ENCODE measurements at places on chromosomes 3 and 15.

DNA sequence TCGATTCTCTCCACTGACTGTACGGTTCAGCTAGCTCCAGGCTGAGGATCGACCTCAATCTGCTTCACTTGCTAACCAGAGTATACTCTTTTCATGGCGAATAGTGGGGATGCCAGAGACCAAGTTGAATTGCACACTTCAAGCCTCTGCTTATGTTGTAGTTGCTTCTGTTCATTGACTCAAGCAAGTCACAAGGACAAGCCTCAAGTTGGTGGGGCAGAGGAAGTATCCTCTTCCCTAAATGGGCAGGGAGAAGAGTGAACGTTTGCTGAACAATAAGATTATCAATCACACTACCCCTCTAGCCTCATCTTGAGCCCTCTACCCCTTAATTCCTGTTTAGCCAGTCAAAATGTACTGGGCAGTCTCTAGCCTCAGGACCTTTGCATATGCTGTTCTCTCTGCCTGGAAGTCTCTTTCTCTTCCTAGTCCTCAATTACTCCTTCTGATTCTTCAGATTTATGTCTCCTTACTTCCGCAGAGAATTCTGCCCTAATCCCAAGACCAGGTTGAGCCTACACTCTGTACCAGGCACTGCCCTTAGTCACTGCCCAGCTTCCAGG lies 390.4 kb upstream of the PROK2 start:
- DNase-seq = no peak

GRCh38 chr3:132553826-132554225 lies 43.2 kb upstream of the ACKR4 start:
- DNase-seq = no peak

GRCh38 chr3:38051131-38051530 lies 12.1 kb downstream of the DLEC1 start:
- DNase-seq = no peak

DNA sequence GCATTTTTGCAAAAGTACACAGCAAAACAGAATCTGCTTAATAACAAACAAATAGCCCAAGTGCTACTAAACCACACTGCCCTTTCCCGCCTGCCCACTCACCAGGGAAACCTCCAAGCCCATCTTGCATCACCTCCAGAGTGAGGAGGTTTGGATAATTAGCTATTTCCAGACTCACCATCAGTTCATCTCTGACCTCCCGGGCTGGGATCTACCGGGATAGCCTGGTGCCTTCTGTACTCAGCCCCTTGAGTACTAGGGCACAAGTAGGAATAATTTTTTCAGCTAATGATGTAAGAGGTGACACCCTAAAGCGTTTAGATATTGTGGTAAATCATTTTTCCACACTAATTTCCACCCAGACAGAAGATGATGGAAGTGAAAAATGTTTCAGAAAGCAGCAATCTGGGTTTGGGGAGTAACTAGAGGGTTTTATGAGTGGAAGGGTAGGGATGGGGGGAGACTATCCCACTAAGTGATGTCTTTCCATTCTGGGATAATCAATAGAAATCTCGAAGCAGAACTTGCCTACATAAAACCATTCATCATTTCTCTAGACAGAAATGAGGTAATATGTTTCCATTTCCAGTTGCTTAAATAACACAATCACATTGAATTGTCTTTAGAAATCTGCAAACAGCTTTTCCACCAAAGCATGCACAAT lies 40.9 kb downstream of the TAFA4 start:
- no peak for DNase-seq

DNA sequence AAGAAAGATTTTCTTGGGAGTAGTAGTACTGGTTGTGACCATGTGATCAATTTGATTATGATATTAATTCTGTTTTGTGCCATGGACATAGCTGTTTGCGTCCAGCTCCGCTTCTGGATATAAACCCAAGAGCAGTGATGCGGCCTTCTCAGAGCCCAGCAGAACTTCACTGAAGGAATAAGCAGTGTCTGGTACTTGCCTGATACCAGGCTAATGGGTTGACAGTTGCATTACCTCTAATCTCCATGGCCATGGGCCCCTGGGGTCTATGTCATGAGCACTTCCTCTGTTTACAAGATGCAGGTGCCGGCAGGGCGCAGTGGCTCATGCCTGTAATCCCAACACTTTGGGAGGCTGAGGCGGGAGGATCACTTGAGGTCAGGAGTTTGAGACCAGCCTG lies 36.3 kb upstream of the RAB6B start:
- no peak for DNase-seq

GRCh38 chr15:69637818-69638217 lies 185.2 kb downstream of the RPLP1 start:
- no peak for DNase-seq

- DNase-seq = no peak
Observed at GRCh38 chr3:126015075-126015474, 46.1 kb downstream of the ROPN1B start.

DNA sequence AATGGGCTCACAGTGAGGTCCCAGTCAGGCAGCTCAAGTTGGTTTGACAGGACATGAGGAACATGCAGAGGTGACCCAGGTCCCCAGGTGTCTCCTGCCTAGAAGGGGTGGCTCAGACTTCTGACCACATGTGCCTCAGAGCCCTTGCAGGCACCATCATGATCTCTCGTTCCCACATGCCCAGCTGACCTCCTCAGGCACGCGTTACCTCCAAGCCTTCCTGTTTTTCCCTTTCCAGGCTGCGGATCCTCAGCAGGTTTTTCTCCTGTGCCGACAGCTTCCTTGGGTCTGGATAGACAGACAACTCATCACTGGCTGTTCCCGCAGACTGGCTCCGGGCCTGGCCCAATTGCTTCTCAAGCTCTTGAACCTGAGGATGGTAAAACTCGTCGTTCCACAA lies 30.4 kb downstream of the CCDC13 start:
- no peak for DNase-seq
